Occipital lobe (tissue), 3 donors: ENCODE measurements at places on chromosomes 3 and 15.

GRCh38 chr15:79779746-79780145 lies 117.1 kb downstream of the MTHFS start:
- no peak for DNase-seq

DNA sequence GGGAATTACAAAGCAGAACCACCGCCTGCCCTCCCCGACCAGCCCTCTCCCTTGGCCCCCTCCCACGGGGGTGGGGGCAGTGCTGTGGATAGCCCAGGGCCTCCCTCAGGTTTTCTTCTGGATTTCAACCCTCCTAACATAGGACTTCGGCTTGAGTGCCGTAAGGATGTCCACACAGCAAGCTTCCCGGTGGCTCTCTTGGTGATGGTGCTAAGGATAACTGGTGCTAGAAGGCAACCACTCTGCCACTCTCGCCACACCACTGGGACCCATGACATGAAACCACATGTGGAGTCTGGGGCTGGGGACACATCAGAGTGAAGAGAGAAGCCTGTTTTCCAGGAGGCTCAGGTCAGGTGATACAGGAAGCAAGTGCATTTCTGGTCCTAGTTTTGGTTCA lies 35.4 kb downstream of the SCN5A start:
- DNase-seq = no peak

GRCh38 chr3:47989981-47990440 lies 26.2 kb downstream of the MAP4 start:
- DNase-seq = peak; percentile 77

GRCh38 chr3:48232232-48232631 lies 8.7 kb upstream of the ZNF589 start:
- no peak for DNase-seq

GRCh38 chr15:96285305-96285704 lies 45.2 kb upstream of the NR2F2 start:
- DNase-seq = no peak

- no peak for DNase-seq
Observed at GRCh38 chr15:63969652-63970421, 76.4 kb downstream of the DAPK2 start.

GRCh38 chr3:45559560-45560118 lies 34.9 kb upstream of the LIMD1 start:
- no peak for DNase-seq

DNA sequence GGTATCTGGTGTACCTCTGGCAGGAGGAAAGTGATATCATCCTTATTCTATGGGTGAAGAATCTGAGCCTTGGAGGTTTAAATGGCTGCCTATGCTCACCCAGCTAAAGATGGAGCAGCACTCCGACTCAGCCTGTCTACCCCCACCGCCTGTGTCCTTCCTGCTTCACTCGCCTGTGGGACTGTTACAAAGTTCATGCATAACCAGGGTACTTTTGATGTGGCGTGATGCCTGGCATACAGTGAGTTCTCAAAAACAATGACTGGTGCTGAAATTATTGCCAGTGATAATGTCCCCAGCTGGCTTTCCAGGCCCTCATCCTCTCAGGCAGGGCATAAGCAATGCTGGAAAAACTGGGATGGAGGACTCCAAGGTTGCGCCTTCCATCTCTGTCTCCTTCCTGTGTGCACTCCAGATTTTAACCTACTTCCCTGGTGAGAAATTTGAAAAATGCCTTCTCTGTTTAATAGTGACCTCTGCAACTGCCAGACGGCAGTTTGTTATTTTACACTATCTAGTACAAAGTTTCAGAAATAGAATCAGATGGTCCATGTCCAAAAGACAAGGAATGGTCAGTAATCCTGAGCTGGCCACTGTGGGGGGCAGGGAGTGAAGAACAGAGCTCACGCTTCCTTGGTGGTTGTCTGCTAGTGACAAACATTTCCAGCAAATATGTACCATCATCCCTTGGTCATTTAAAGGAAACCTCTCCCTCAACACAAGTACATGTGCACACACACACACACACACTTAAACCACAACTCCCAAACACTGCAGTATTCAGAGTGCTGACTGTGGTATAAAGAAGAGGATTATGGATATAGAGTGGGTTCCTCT lies 86.5 kb upstream of the NMNAT3 start:
- DNase-seq = no peak

DNA sequence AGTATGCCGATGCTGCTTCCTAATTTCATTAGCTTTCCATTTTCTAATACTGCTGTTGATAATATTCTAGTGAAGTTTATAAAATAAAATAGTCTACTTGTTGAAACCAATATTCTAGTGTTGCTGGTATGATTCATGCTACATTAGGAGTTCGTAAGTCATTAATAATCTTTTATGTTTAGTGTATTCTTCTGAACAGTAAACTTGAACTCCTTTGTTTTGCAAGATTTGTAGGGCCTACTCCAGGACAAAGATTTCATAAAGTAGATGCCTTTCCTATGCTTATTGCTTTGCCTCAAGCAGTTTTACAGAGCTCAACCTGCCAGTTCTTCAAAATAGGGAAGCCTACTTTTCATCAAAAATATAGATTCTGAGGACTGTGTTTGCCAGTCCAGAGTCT lies 111.5 kb downstream of the RSRC1 start:
- DNase-seq = no peak

DNA sequence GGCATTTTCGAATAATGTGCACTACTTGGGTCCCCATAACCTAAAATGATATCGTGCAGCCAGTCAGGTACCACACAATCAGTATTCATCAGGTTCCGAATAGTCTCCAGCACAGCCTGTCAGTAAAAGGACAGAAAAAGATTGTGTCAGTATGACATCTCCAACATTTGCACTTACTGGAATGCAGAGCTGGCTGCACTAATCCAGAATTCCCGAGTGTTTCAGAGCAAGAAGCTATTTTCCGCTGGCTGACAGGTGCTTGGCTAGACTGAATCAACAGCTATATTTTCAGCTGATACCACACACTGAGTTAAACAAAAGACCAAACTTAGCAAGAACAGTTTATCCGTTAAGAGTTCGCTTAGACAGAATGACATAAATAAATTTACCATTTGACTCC lies 68.8 kb downstream of the AQR start:
- no peak for DNase-seq

DNA sequence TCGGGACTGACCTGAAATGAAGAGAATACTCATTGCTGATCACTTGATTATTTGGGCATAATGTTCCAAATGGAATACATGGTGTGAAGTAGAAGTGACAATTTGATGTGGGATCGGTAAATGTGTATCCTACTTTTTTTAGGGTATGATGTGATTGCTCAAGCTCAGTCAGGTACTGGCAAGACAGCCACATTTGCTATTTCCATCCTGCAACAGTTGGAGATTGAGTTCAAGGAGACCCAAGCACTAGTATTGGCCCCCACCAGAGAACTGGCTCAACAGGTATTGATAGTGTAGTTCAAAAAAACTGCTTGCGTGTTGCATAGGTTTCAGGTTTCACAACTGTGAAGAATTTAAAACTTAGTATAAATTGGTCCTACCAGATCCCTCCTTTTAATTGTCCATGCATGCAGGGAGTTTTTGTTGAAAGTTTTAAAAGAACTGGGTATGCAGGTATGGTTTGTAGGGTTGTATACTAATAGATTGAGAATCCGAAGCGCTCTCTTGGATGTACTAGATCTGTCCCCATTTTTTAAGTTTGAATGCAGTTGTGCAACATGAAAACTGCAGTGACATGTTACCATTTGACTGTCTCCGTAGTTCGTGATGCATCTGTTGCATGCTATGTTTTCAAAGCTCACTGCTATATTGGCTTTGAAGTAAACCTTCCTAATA lies 1.6 kb downstream of the EIF4A2 start:
- no peak for DNase-seq

GRCh38 chr3:73637042-73637441 lies 12.3 kb upstream of the PDZRN3 start:
- DNase-seq = peak; percentile 20

GRCh38 chr3:60935709-60936108 lies 315.5 kb downstream of the FHIT start:
- no peak for DNase-seq

GRCh38 chr3:2653706-2654105 lies 456.5 kb downstream of the IL5RA start:
- DNase-seq = no peak
